ENCODE measurements at places on chromosomes 4 and X.

DNA sequence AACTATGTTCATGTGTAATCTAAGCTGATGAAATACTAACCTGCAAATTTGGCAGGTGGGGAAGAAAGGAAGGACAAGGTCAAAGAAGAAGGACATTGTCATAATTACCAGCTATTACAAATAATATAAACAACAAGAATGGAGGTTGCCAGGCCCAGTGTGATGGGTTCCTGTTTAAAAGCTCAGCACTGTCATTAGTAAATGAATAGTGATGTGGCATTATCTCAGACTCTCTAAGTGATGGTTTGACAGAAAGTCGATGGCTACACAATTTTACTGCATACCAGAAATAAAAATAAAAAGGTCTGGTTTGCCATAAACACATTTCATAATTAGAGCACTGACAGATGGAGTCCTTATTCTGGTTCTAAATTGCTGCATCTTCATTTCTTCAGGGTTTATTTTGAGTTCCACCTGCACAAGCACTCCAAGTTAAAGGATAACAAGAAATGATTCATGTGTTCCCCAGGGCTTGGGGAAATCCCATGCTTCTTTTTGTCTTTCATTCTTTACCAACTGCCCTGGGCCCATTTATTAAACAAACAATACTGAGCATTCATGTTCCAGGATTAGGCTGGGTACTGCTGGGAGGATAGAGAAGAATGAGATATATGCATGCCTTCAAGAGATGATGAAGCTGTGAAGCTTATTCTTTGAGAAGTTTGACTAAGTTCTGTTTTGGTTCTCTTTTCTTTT is 367.8 kb upstream of the RASGEF1B start:
- no peak for DNase-seq

- no peak for DNase-seq
These were observed 1144.2 kb downstream of the FAT4 start for GRCh38 chr4:126458993-126459392.

DNA sequence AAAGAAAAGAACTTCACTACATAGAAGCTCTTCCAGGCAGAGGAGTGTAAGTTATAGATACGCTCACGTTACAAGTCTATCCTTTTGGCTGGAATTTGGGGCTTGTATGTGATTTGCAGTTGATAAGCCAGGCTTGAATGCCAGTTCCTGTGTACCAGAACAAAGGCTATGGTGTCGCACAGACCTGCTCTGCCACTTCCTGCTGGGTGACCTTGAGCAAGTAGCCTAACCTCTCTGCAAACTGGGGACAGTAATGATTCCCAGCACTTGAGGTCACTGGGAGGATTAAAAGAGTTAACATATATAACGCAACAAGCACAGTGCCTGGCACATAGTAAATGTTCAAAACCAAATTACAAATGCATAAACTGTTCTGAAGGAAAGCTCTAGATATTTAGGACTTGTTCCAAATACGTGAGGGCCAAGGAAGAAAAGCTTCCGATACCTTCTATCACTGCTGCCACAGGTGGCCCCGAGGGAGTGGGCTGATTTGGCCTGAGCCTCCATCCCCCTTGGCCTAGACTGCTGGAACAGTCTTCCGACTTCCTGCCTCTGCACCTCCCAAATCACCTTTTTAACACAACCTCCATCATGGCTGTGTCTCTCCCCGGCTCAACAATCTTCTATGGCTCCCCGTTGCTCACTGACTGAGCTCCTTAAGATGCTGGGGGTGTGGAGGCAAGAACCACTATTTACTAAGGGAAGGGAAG is 1.3 kb upstream of the SOWAHD start:
- no peak for DNase-seq

DNA sequence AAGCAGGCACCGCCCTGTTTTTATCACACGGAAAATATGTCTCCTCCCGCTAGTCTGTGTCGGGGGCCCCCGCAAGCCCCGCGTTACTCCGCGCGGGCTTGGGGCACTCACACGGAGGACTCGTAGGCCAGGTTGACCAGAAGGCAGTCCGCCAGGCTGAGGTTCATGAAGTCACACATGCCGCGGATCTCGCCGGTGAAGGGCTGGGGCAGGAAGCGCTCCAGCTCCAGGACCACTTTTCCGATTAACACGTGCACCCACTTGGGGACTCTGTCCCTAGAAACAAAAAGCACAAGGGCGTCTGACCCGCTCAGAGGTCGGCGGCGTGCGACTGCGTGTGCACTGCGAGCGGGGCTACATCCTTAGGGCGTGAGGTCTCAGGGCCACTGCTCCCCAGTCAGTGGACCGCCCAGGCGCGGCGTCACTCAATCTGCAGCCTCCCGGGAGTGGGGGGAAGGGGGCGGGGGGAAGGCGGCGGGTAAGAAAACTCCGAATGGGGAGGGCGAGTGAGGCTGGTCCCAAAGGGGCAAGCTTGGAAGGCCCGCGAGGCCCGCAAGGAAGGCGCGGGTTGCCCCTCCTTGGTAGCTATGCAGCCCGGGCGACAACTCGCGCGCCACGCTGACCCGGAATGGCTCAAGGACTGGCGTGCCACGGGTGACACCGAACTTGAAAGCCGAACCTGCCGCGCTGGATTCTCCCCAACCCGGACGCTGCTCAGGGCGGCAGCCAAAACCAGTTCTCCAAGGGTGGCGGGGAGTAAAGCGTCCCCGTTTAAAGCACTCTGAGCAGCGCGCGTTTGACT is 722 bp downstream of the NAAA start:
- peak; percentile 74 for DNase-seq

- no peak for DNase-seq
These were observed 907 bp upstream of the ATP10D start for GRCh38 chr4:47484168-47484567.

DNA sequence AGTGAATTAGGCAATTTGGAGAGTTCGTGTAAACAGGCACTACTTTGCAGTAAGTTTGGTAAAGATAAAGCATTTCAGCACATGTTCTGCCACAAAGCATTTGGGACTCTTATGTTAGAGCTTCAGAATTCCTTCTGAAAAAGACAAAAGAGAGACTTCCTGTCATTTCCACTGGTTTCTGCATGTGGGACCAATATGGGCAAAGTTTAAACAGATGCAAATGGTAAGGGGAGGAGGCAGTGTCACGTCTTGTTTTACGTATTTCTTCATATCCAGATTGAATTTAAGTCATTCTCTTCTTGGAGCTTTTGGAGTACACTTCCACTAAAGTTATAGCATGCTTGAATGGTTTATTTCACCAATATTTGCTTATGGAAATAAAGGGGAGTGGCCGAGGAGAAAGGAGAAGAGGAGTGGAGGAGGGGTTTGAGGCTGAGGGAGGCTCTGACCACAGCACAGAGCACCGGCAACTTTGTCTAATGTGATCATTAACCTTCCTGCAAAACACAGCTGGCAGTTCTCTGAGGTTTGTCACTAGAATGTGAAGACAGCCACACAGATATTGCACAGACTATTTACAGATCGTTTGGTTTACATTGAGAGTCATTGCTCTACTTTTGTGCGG is at the start of gene APELA:
APELA (plus strand) TSS at position 479 of the 625 bp plus-strand sequence. CDS start 154 bp downstream, outside the sequence.
- no peak for DNase-seq

GRCh38 chr4:10608501-10609219 is 75.9 kb downstream of the CLNK start:
- no peak for DNase-seq

GRCh38 chr4:184978211-184978610 is 40.1 kb upstream of the HELT start:
- DNase-seq, result no peak

GRCh38 chr4:78565971-78566372 is 14.4 kb downstream of the ANXA3 start:
- DNase-seq, result no peak

GRCh38 chr4:11470438-11471045 is 41.8 kb upstream of the HS3ST1 start:
- no peak for DNase-seq

All from D721Med (cell line).